ENCODE measurements at places on chromosomes 5 and 9.

- DNase-seq, result no peak
Observed at GRCh38 chr5:142811866-142812557, 41.8 kb downstream of the ARHGAP26 start.

- DNase-seq, result no peak
Observed at GRCh38 chr9:312596-313320, 98.1 kb downstream of the DOCK8 start.

DNA sequence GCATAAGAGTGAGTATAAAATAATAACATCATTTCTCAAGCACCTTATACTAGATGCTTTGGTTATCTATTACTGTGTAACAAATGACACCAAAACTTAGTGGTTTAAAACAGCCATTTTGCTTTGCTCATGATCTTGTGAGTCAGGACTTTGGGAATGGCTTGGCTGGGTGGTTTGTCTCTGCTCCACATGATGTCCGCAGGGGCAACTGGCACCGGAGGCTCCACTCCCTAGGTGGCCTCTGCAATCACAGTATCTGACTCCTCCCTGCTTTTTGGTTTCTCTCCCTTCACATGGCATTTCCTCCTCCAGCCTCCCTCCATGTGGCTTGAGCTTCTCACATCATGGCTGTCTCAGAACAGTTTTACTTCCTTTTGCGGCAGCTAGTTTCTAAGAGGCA, 259.5 kb downstream of the GAS1 start:
- no peak for DNase-seq

DNA sequence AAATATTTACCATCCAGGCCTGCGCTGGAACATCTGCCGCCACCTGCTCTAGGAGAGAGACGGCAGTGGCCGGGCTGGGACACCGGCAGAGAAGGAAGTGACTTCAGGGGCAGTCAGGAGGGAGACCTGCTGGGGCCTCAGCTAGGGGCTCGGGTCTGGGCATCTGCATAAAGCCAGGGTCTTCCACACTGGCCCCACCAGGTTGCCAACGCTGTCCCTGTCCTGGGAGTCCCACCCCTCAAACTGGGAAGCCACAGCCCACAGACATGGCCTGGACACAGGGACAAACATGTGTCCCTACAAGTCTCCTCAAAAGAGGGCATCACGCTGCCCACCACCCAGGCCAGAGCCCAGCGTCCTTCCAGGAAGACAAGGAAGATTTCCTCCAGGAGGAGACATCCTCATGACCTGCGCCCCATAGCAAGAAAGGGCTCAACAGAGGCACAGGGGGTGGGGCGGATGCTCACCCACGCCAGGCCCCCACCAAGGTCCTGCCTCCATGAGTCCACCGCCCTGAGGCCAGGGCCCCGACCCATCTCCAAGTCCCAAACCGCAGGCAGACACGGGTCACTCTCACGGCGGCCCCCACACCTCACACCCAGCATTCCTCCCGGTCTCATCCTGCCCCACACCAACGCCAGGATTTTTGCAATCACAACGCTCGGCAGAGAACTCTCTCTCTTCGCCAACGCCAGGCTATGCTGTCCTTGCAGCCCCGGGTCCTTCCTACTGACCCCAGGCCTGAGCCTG, 9.0 kb downstream of the VAV2 start:
- DNase-seq, result no peak

GRCh38 chr5:42611437-42611836, 145.2 kb upstream of the CCDC152 start:
- DNase-seq, result no peak

- no peak for DNase-seq
Observed at GRCh38 chr9:92550765-92551164, 15.0 kb upstream of the ECM2 start.

DNA sequence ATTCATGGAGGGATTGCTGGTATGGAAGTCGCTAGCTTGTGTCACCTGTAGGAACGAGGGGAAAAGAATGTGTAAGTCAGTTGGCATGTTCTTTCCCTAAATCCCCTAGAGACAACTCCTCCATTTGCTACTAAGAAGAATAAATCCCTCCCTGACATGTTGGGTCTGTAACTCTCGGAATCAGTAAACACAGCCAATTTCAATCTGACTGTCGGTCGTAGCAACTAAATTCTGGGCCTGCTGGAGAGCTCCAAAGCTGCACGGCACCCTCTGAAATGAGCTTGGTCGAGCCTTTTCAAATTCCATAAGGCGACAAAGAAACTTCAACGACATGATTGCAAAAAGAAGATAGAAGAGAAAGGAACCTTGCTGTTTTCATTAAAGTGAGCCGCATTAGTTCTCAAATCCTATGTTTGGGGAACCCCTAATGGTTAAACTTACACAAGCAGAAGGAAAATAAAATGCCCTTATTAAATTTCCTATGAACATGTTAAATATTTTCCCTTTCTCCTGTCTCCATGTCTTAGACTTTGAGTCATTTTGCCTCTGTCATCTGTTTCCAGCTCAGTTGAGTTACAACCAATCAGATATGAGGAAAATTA, 735.8 kb upstream of the WWC1 start:
- DNase-seq, result no peak

DNA sequence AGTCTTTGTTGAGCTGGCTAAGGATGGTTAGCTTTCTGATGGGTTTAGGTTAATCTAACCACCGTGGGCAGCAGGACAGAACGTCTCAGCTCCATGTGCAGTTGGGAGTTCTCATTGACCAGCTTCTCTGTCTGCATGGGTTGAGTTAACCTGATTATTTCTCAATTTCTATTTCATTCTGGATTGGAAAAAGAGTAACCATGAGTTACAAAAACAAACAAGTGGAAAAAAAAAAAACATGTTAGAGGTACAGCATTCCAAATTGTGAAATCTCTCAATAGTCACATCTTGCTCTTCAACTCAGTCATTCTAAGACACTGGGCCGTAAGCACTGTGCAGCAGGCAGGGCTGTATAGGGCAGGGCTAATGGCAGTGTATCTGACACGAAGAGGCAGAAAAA, 343.7 kb upstream of the KLF4 start:
- DNase-seq, result no peak

- DNase-seq, result no peak
Observed at GRCh38 chr9:23321049-23321448, 505.0 kb downstream of the ELAVL2 start.

DNA sequence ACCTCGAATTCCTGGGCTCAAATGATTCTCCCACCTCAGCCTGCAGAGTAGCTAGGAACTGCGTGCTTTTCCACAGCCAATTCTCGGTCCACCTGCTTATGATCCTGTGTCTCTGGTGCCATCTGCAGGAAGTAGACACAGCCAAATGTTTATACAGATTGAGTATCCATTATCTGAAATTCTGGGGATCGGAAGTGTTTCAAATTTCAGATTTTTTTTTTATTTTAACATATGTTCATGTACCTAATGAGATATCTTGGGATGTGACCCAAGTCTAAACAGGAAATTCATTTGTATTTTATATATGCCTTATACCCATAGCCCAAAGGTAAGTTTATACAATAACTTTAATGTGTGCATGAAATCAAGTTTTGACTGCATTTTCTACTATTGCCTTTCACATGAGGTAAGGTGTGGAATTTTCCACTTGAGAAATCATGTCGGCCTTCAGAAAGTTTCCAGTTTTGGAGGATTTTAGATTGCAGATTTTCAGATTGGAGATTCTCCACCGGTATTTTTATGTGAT, 89.5 kb downstream of the ESM1 start:
- DNase-seq, result no peak

GRCh38 chr9:36336131-36336907, 63.8 kb downstream of the RNF38 start:
- DNase-seq, result no peak

DNA sequence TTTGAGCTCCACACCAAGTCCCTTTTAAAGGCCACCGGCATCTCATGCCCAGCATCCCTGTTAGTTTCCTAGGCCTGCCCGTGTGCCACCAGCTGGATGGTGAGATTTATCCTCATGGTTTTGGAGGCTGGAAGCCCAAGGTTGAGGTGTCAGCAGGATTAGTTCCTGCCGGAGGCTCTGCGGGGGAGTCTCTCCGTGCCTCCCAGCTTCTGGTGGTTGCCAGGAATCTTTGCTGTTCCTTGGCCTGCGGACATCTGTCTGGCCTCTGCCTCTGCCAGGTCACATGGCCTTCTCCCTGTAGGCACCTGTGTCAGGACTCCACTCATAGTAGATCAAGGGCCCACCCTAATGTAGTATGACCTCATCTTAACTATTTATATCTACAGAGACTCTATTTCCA, 45.4 kb downstream of the JADE2 start:
- no peak for DNase-seq

GRCh38 chr9:134663753-134664415, 22.3 kb downstream of the COL5A1 start:
- DNase-seq, result no peak

- DNase-seq, result no peak
Observed at GRCh38 chr9:87898151-87898550, 15.5 kb downstream of the SPATA31E1 start.

GRCh38 chr5:145681686-145682085, 153.5 kb downstream of the PRELID2 start:
- peak; percentile 54 for DNase-seq

GRCh38 chr5:63094730-63095129, 516.1 kb downstream of the LRRC70 start:
- DNase-seq, result no peak

DNA sequence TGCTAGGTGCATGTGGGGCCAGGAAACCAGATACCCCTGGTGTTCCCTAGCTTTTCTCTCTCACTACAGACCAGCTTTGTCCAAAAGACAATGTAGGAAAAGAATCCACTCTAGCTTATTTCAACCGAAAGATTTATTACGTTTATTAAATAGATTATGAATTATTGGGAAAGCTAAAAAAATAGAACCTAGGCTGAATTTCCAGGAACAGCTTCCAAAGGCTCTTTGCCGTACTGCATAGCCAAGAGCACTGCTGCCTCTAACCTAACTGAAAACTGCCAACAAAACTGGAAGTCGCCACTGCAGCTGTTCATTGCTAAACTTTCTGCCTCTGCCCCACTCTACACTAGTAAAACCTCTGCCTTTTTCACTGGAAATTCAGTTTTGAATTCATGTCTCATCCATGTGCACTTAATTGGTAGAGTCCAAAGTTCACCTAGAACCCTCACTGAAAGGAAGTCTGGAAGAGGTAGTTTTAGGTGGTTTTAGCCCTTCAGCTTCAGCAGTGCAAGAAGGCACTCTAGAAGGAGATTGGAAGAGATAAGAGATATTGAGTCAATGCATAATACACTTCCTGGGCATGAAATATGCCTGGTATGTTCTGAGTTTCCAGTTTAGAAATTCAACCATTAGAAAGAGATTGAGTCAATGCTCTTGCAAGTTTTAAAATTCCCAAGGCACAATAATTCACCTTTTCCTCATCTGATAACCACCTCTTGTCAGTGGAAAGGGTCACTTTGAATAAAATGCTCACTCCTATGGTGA, 927.9 kb downstream of the MAT2B start:
- DNase-seq, result no peak

- no peak for DNase-seq
Observed at GRCh38 chr9:79185866-79186265, 385.9 kb upstream of the TLE4 start.

DNA sequence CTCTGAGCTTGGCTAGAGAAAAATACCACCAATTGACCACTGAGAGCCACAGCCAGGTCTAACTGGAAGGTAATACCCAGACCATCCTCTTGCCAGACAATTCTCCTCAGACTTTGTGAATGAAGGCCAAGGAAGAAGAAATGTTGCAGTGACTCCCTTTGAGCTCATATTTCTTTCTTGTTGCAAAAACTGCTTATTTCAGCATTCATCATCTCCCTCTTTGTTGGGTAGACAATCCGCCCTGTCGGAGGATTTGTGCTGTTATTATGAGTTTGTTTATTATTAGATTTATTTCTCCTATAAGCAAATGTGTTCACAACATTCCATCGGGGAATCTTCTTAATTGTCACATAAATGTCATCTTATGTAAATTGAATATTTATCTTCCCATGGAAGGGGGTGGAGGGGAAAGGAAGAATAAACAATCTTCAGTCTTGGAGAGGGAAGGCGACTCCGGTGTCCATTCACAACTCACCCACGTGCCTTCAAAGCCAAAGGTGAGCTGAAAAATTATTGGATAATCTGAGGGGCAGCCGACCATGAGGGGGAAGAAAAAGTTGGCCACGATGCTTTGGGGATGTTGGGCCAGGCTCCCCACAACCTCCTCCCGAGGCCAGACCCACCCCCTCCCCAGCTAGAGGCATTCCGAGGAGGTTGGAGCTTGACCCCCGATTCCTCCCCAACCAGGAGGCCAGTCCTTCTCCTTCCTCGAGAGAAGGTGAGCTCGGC, 1.8 kb upstream of the JADE2 start:
- no peak for DNase-seq

- DNase-seq, result no peak
Observed at GRCh38 chr5:122436615-122437014, 124.6 kb downstream of the SNCAIP start.

DNA sequence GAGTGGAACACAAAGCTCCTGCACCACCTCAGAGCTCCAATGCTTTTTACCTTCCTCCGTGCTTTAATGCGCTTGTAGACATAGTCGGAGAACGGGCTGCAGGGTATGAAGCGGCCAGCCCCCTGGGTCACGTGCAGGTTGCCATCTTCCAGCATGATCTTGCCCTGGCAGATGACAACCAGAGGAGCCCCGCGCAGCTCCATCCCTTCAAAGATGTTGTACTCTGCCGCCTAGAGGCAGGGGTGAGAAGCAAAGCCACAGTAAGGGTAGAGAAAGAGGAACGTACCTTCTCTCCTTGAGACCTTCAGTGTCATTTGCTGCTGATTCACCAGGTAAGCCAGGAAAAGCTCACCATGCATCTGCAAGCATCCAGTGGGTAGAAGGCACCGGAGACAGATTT, 112.3 kb downstream of the DPYSL3 start:
- DNase-seq, result no peak

DNA sequence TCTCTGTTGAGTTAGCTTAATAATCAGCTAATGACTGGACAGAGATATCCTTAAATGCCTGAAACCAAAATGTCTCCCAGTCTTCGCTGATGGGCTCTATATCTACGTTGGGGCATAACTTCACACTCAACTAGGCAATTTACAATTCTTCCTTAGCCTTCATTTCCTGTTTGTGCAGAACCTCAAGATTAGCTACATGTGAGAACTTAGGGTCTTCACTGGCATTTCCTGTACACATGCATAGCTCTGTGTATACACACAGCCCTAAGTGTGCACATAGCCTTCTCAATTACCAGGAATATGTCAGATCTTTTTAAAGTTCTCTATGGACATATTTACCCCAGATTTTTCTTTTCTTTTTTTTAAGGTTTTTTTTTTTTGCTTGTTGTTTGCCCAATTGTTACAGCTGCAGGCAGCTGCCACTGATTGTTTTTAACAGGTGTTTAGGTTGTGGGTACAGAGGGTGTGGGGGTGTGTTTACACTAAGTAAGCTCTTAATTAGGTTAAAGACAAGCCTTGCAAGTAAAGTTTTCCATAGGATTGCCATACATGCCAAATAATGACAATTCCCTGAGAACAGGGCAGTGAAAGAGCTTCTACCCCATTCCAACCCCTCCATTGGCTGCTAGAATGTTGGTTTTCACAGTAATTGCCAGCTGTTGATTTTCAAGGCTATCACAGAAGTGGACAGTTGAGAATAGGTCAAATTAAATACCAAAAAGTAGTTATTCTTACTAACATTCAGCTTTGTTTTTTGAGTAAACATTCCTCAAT, 441.0 kb downstream of the TLE4 start:
- no peak for DNase-seq

Data from ureter (tissue), 1 donor.